ENCODE measurements at places on chromosomes 16 and 17. TPM values are rescaled to one million over a fixed set of nuclear protein-coding genes. Genes with fewer than 3 reads are reported as not detected.

The MFSD11 gene
- total RNA-seq = 21.0 TPM

The FA2H gene
- total RNA-seq = 27.5 TPM

The ABCA8 gene
- total RNA-seq = 0.40 TPM

The MT1A gene
- total RNA-seq = 25.0 TPM

The DNAJA3 gene
- total RNA-seq = 49.4 TPM

The PPY gene
- total RNA-seq = not detected

The CSF3 gene
- total RNA-seq = 0.21 TPM

The SOCS3 gene
- 41.0 TPM for total RNA-seq

The KRTAP4-6 gene
- total RNA-seq = not detected

The CRYBA1 gene
- not detected for total RNA-seq

The RBFOX1 gene
- not detected for total RNA-seq

The MLYCD gene
- total RNA-seq = 1.9 TPM

The NPIPB9 gene
- 1.6 TPM for total RNA-seq

The MPO gene
- not detected for total RNA-seq

The XAF1 gene
- not detected for total RNA-seq

The TP53TG3C gene
- total RNA-seq = not detected

The CCDC92B gene
- 0.19 TPM for total RNA-seq

The KRT33A gene
- total RNA-seq = not detected

The KIF18B gene
- 39.9 TPM for total RNA-seq

The SALL1 gene
- 0.56 TPM for total RNA-seq

The MGRN1 gene
- 40.3 TPM for total RNA-seq

The FOXF1 gene
- not detected for total RNA-seq

The BBS2 gene
- total RNA-seq = 24.7 TPM

The TTLL6 gene
- total RNA-seq = 0.46 TPM

The PLEKHG4 gene
- total RNA-seq = 15.7 TPM

The UBE2G1 gene
- total RNA-seq = 67.9 TPM

The DOC2B gene
- 2.1 TPM for total RNA-seq

The CA4 gene
- total RNA-seq = not detected

The LRRC46 gene
- total RNA-seq = 4.0 TPM

The ATAD5 gene
- 4.6 TPM for total RNA-seq

The ITGA3 gene
- total RNA-seq = 420 TPM

The MYH2 gene
- not detected for total RNA-seq

The NEUROD2 gene
- 0.18 TPM for total RNA-seq

The KRTAP4-1 gene
- total RNA-seq = not detected

The LGALS9 gene
- 2.0 TPM for total RNA-seq

The PLXDC1 gene
- 0.21 TPM for total RNA-seq

The NAA60 gene
- total RNA-seq = 52.8 TPM

The PIMREG gene
- total RNA-seq = 31.8 TPM

The SOX9 gene
- total RNA-seq = 8.3 TPM

The FMNL1 gene
- 38.6 TPM for total RNA-seq

The ARHGAP27 gene
- 9.2 TPM for total RNA-seq

The WNT9B gene
- total RNA-seq = not detected

The KRTAP9-4 gene
- total RNA-seq = not detected

The GDE1 gene
- total RNA-seq = 71.8 TPM

The HOXB2 gene
- total RNA-seq = 0.63 TPM

The ULK2 gene
- 15.5 TPM for total RNA-seq

The MMP15 gene
- total RNA-seq = 32.1 TPM

The KRTAP1-1 gene
- not detected for total RNA-seq

The C1QTNF8 gene
- not detected for total RNA-seq

The RHOT2 gene
- 98.0 TPM for total RNA-seq

All from A549 treated with ZK216348 at 1 μM for 4 hours (cell line).